ENCODE measurements at places on chromosomes 5 and 9.

DNA sequence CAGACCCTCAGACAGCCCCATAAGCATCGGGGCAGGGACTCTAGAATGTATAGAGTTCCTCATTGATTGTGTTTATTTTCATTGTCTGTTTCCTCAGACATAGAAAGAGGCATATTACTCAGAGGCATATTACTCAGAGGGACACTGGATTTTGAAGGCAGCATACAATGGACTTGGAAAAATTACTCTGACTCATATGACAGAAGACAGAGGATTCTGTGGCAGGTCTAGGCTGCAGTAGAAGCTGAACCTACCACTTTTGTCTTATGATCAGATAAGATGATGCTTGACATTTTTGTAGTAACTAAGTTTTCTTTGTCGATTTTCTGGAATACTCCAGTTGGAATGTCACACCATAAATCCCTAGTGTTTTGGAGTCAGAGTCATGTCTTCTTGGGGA lies 105.2 kb downstream of the ST8SIA4 start:
- no peak for DNase-seq

- no peak for DNase-seq
These were observed 631.5 kb downstream of the MTRR start for GRCh38 chr5:8500426-8500825.

DNA sequence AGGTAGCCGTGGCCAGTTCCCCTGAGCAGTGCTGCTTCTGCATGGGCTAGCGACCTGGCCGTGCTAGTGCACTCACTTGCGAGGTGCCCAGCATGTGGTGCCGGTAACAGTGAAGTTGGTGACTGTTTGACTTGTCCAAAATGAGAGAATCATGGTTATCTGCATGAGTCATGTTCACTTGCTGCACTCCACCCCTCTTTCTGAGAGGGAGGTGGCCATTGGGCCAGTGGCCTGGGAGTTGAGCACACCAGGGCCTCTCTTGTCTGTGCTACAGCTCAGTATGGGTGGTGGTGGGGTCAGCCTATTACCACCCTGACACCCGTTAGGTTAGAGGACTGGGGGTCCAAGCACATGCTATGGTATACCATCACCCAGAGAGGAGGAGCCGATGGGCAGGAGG lies 55.4 kb upstream of the GARNL3 start:
- no peak for DNase-seq

DNA sequence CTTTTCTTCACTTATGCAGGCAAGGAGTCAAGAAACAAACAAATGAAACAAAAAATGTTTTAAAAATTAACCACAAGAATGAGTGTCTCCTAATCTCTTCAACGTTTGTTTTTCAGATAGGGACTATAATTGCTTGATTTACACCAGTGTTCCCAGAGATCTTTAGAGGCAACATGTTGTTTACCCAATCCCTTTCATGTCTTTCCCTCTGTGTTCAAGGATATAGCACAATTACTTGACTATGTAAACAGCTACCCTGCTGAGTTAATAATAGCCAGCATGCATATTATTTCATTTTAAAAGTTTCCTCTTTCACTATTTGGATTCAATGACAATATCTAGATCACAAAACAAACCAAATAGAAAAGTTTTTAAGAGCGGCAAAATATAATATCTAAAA lies 25.1 kb upstream of the SHISAL2B start:
- DNase-seq: no peak

DNA sequence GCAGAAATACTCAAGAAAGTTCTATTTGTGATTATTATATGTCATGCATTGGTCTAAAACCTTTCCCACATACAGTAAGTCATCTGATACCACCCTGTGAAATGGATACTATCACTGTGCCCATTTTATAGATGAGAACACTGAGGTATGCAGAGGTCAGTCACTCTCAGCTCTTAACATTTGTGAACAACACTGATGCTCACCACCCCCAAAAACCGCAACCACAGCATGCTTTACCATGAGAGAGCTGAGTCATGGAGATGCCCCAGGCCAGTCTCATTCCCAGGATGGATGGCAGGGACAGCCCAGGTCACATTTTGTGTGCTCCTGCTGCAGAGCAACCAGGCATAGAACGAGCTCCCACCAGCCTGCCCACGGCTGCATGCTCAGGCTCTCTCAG lies 53.5 kb upstream of the IRX1 start:
- DNase-seq: no peak
